Subcutaneous adipose tissue (tissue), 4 donors: ENCODE measurements at places on chromosomes 7 and 10. TPM values are rescaled to one million over a fixed set of nuclear protein-coding genes. Genes with fewer than 3 reads are reported as not detected.

The LRRN3 gene
- 1.7 TPM for total RNA-seq

The ARHGAP12 gene
- 52.9 TPM for total RNA-seq

The PON1 gene
- not detected for total RNA-seq

The PNLIPRP3 gene
- 2.0 TPM for total RNA-seq

The CTAGE8 gene
- 0.88 TPM for total RNA-seq

The PRPS1L1 gene
- total RNA-seq = not detected

The EVX1 gene
- not detected for total RNA-seq

The OR2A12 gene
- not detected for total RNA-seq

The NEBL gene
- 5.9 TPM for total RNA-seq

The GHITM gene
- 112 TPM for total RNA-seq

The RBP4 gene
- 628 TPM for total RNA-seq

The TLX1 gene
- total RNA-seq = not detected

The SFTPA1 gene
- total RNA-seq = not detected

The GRM3 gene
- not detected for total RNA-seq

The CUZD1 gene
- 0.85 TPM for total RNA-seq

The C10orf62 gene
- 0.44 TPM for total RNA-seq

The INA gene
- not detected for total RNA-seq

The LIPN gene
- total RNA-seq = not detected
